ENCODE measurements at places on chromosomes 7 and 10.
A peak's percentile ranks its signal among the peaks of the same experiment; 100 is the strongest.

DNA sequence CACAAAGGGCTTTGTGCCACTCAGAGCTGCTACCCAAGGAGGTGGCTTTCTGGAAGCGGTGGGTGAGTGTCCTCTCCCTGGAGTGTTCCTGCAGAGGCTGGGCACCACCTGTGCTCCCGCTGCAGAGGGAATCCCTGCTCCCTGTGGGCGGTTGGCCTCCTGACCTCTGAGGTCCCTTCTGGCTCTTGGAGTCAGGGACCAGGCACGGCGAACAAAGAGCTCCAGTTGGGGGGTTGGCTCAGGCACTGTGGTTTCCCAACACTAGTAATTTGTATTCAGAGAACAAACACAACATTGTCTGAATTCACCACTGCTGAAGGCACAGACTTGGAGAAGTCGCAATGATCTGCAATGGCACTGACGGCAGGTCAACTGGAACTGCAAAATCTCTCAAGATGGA is 328.9 kb downstream of the PRPF18 start:
- DNase-seq: no peak

- DNase-seq: peak; percentile 28
These were observed 240.9 kb upstream of the KAT6B start for GRCh38 chr10:74585231-74586087.

DNA sequence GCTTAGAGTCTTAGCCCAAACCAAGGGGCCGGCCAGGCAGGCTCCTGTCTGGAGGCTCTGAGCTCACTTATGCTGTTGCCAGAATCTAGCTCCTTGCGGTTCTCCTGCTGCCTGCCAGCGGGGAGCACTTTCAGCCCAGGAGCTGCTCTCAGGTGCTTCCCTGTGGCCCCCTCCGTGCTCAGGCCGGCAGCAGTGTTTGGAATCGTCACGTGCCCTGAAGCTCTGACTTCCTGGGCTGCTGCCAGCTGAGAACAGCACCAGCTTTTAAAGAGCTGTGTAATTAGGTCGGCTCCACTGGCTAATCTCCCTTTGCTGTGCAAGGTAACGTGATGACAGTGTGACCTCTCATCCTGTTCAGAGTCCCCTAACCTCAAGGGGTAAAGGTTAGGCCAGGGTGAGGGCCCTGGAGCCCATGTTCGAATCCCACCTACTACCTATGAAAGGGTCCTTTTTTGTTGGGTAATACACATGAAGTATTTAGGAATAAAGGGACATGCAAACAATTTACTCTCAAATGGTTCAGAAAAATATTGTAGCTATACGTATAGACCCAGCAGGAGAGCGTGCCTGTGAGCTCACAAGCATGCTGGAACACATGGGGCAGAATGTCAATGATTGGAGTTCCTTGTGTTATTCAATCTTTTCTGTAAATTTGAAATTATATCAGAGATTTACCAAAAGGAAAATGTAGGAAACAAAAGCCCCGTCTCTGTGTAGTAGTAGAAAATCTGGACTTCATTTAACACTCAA is 16.6 kb downstream of the ZNF862 start:
- DNase-seq: peak; percentile 89

GRCh38 chr10:124126145-124126982 is 33.0 kb upstream of the CHST15 start:
- no peak for DNase-seq

DNA sequence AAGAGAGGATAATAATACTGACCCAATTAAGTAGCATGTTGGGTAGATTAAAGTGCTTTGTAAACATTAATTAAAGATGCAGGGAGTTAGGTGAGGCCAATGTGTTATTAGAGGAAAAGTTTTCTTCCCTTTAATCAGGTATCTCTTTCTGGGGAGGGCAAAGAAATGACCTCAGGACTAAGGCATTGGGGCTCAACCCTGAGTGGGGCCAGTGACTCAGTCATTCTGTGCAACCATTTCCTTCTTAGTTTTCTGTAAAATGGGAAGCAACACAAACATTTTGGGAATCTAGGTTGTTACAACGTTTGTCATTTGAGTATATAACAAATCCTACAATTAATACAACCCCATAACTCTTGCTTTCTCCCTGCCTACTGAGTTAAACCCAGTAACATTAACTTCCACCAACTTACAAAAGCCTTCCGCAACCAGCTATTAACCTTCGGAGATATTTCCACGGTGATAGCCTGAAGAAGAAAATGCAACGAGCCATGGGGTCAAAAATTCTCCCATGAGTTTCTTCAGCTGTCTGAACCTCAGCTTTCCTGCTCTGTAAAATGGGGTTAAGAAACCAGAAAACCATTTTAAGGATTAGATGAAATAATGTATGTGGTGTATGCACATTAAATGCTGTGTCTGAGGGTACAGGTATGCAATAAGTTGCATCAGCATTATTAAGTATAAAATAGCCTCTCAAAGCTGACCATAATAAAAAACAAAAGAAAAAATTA is 965 bp upstream of the PROSER2 start:
- no peak for DNase-seq

DNA sequence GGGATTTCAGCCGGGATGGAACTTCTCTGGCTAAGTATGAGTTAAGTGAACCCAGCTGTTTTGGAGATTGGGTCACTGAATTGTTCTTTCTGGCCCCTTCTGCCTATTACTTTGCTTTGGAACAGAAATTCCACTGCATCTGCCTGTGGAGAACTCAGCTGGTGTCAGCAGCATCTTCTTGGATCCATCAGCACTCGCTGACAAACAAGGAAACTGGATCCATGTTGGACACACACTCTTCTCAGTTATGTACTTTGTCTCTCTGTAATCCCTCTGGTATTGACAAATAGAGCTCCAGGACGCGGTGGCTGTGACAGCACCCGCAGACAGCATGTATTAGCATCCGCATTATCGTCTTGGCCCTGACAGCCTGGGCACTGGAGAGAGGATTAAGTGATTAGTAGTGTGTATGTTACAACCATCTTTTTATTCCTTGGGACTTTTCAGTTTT is 73.0 kb upstream of the BMPER start:
- no peak for DNase-seq

DNA sequence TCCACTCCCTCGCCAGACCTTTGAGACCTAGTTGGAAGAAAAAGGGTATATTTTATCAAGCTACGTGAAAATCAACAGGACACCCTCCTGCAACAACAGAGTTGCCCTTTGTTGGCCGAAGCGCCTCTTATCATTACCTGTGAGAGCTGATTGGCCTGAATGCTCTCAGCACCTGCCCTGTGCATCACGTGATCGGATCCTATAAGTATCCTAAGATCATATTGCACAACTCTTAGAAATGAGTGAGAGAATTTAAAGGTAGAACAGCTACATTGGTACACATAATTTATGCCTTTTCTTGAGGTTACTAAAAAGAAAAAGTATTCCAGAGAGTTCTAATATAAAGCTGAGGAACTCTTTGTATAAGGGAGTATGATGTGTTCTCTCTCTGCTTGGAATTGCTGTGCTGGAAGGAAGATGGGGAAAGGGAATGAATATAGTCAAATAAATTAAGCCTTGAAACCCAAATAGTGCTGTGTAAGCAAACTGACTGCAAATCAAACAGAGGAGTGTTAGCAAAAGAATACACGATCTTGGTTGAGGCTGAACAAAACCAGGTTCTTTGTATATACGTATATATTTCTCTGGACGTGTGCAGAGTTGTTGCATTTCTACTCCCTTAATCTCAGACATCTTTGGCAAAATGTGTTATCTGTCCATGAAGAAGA is 69.3 kb downstream of the LRRC4 start:
- peak; percentile 6 for DNase-seq

DNA sequence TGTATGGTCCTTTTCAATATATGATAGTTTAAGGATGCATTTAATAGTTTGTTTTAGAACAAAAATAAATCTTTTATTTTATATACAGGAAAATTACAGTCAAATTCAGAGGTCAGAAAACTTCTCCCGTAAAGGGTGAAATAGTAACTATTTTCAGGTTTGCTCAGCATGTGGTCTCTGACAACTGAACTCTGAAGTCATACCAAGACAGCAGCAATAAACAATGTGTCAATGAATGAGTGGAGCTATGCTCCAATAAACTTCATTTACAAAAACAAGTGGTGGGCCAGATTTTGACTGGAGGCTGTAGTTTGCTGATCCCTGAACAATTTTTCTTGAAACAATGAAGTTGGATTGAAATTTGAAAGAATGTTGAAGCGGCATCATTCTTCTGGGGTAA is 123.6 kb downstream of the ZNF248 start:
- DNase-seq: no peak

- peak; percentile 78 for DNase-seq
These were observed 4.3 kb downstream of the HOXA10 start for GRCh38 chr7:27169658-27170425.

GRCh38 chr10:64648915-64649314 is 1127.7 kb downstream of the REEP3 start:
- DNase-seq: no peak

DNA sequence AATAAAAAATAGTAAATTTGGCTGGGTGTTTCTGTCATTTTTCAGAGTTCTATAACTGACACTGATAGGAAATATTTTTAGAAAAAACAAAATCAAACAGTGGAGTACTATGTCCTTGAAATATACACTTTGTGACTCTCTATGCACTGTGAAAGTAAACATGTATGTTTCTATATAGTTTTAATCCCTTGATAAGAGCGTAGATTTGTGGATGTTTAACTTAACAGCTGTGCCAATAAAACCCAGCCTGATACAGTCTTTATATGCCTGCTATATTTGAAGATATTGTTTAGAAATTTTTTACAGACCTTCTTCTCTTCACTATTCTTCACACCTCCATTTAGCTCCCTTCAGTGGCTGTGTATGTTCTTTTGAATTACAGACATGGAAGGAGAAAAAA is 473.3 kb upstream of the FZD8 start:
- DNase-seq: no peak

GRCh38 chr7:132461032-132461592 is 115.2 kb downstream of the PLXNA4 start:
- DNase-seq: no peak

DNA sequence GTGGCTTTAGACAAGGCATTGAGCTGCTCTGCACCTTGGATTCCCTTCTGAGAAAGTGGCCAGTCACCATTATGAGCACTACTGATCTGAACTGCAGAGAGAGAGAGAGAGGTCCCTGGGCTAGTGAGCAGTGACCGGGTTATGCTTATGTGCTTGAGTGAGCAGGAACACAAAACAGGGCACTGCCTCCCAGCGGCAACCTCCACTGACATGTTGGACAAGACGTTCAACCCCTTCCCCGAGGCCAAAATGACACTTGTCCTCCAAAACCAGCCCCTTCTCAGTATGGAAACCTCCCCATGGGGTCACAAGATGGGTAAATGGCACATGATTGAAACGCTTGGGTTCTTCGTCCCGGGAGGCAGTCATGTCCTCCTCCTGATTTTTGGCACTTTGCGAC is 339.4 kb upstream of the ZMIZ1 start:
- no peak for DNase-seq

DNA sequence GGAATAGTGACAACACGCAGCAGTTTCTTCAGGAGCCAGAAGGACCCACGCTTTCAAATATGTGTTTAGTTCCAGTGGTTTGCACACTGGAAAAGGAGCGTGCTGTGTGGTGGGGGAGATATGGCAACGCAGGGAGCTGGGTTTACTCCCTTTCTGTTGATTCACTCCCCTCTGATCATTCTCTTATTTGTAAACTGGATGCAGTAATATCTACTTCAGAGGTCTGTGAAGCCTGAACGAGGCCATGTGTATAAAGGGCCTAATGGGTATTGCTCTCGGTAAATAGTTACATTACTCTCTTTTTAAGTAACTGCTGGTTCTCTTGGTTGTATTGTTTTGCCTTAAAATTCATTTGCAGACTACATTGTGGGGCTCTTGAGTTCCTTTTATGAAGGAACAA is 19.2 kb downstream of the RBM17 start:
- no peak for DNase-seq

GRCh38 chr10:57715233-57715632 is 552.5 kb downstream of the IPMK start:
- no peak for DNase-seq

GRCh38 chr7:59079-60016 is 133.0 kb upstream of the FAM20C start:
- no peak for DNase-seq

GRCh38 chr10:62769574-62770242 is 34.8 kb upstream of the ADO start:
- no peak for DNase-seq

DNA sequence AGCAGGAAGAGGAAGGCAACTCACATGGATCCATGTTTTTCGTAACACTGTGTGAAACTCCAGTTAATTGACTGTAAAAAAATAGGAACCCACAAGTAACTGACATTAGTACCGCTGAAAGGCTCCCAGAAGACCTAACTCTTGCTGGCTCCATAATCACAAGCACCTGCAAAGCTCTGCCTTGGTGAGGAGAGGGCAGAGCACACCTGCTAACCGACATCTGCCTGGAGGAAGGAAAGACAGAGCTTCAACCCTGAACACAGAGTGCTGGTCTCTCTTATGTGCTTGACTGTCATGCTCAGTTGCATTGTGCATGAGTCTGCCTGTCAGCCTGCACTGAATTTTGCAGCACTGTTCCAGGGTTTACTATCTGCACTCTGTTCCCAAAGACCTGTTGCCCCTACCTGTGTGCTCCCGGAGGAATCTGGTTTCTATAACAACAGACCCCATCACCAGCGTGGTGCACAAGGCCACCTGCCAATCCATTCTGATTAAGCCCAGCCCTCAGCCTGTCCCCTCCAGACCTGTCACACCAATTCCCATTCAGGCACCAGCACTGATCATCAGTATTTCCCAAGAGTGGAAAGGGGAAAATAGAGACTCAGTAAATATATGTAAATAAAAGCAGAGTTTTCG is 63.1 kb upstream of the ANKRD1 start:
- no peak for DNase-seq

- no peak for DNase-seq
These were observed 58.9 kb downstream of the PRKAR2B start for GRCh38 chr7:107103369-107103768.

DNA sequence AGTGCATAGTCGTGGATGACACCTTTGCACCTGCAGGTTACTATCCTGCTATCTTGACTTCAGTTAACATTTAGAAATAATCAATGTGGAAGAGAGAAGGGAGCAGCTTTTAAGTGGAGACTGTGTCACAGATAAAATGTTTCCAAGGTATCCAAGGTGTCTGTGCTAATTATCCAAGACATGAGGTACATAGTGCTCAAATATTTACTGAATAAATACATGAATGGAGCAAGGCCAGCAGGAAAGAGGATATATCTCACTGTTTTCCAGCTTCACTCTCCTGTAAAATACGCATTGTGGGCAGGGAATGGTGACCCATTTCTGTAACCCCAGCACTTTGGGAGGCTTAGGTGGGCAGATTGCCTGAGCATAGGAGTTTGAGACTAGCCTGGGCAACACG is 552.4 kb downstream of the PHTF2 start:
- DNase-seq: no peak

GRCh38 chr7:111324228-111324627 is 233.3 kb downstream of the LRRN3 start:
- DNase-seq: no peak
